Suppressor macrophage treated with lipopolysaccharide for 1 hour (primary cell): ENCODE measurements at places on chromosomes 1 and 21.

DNA sequence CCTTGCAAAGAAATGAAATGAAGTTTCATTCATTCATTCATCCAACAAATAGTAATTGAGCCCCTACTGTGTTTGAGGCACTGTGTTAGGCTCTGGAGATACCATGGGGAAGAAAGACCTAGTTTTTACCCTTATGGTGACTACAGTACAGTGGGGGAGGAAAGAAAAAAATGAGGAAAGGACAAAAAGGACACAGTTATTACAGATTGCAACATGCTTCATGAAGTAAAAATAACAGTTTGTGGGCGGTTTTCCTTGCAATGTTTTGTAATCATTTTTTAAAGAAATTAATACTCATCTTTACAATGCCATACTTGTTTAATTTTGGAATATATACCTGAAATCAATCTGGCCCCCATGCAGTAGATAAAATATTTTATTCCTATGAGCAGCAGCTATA lies 120.3 kb downstream of the TM2D1 start:
- peak; percentile 71 for DNase-seq

GRCh38 chr1:94875794-94876193 lies 51.1 kb downstream of the CNN3 start:
- peak; percentile 37 for DNase-seq

- DNase-seq: no peak
Observed at GRCh38 chr1:203099805-203100515, 14.1 kb upstream of the MYOG start.

DNA sequence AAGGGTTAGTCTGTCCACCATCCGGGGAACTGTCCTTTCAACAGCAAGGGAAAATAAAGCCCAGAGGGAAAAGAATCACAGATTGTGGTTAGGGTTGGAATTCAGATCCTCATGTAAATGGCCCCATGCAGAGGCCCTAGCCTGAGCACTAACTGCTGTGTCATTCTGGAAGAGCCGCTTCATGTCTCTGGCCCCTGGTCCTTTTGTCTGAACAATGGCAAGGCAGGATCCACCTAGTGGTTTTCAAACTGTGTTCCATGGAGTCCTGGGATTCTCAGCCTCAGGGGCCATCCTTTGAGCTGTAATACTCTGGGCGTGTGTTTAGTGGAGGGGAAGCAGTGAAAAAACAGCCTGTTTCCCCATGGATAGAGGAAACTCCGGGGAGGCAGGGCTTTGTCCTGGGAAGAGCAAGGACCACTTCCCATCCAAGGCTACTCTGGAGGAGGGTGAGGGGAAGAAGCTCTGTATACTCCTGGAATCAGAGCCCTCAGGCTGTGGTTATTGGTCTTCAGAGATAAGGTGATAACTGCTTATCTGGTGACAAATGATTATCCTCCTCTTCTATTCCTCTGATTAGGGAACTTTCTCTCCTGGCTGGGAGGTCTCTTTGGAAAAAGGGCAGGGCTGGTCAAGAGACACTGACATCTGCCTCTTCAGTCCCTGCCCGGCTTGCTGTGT lies 19.2 kb downstream of the PAX7 start:
- DNase-seq: no peak

DNA sequence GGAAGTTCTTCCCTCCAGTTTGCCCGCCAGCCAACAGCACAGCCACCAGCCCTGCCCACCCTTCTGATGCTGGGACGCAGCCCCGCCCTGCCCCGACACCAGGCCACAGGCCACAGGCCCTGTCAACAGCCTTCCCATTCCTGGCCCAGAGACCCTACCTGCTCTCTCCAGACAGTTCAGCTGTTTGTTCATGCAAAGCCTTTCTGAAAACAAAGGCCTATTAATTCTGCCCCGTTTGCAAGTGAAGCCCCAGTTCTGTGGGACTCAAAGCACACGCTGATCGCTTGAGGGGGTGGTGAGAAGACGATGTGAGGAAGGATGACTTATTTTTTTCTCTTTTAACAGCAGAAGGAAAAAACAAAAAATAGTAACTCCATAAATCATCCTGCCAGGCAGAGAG lies 55.4 kb upstream of the KIF26B start:
- no peak for DNase-seq
